ENCODE measurements at places on chromosomes 16 and 17. TPM values are rescaled to one million over a fixed set of nuclear protein-coding genes. Genes with fewer than 3 reads are reported as not detected.

Gene IL21R
- total RNA-seq = 0.33 TPM

Gene KRTAP9-2
- not detected for total RNA-seq

Gene P2RX1
- total RNA-seq = 1.0 TPM

Gene RNF43
- total RNA-seq = 4.8 TPM

Gene SYT17
- total RNA-seq = 10.2 TPM

Gene CACNG5
- total RNA-seq = 64.4 TPM

Gene TMIGD1
- not detected for total RNA-seq

Gene ACSM2A
- total RNA-seq = not detected

Gene ADGRG3
- 1.4 TPM for total RNA-seq

Gene CYGB
- 12.5 TPM for total RNA-seq

Gene GLP2R
- total RNA-seq = 0.44 TPM

Gene KRT39
- 0.44 TPM for total RNA-seq

Gene DRC7
- total RNA-seq = 0.16 TPM

Gene PDILT
- total RNA-seq = not detected

Gene RRAD
- total RNA-seq = 52.9 TPM

Gene MT1M
- not detected for total RNA-seq

Gene SERPINF2
- total RNA-seq = 1.6 TPM

Gene USP43
- total RNA-seq = 12.1 TPM

Gene SLFN11
- total RNA-seq = 14.7 TPM

Gene RECQL5
- total RNA-seq = 32.5 TPM

Gene CES5A
- not detected for total RNA-seq

Gene TPSD1
- total RNA-seq = 0.66 TPM

Gene NOG
- total RNA-seq = 10.2 TPM

Gene XAF1
- total RNA-seq = 30.8 TPM

Gene CRYBA1
- total RNA-seq = 4,794 TPM

Gene PPP1R27
- total RNA-seq = not detected

Gene CAMKK1
- total RNA-seq = 22.0 TPM

Gene SGCA
- total RNA-seq = 13.5 TPM
